ENCODE measurements at places on chromosomes 5 and 9. TPM values are rescaled to one million over a fixed set of nuclear protein-coding genes. Genes with fewer than 3 reads are reported as not detected.
A peak's percentile ranks its signal among the peaks of the same experiment; 100 is the strongest.

- DNase-seq: no peak
Observed at GRCh38 chr5:96058084-96058483, 96.4 kb upstream of the ELL2 start.

- DNase-seq: no peak
Observed at GRCh38 chr5:166595274-166595951, 1696.0 kb upstream of the WWC1 start.

DNA sequence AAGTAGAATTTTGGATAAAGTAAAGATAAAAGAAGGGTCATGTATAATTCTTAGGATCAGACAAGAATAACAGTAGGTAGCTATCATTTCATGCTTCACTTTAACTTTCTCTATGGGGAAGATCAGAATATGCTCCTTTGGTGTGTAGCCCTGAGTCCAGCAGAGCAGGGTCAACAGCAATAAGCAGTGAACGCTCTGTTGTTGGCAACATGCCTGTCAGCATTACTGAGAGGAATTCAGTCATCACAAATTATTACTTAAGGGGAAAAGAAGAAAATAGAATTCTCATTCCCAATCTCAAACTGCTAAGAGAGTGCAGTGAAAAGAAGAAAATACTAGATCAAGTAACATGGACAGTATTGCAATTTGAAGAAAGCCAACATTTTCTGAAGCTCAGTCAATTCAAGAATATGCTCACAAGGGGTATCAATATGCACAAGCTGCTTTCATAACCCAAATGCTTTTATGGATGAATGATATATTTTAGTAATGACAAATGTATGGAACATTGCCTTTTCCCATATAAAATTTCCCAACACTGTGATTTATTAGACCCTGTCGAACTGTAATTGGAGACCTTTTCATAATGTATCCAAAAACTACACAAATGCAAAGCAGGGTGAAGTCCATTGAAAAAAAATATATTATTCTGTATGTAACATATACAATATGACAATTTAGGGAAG lies 1359.4 kb downstream of the EFNA5 start:
- DNase-seq: no peak

DNA sequence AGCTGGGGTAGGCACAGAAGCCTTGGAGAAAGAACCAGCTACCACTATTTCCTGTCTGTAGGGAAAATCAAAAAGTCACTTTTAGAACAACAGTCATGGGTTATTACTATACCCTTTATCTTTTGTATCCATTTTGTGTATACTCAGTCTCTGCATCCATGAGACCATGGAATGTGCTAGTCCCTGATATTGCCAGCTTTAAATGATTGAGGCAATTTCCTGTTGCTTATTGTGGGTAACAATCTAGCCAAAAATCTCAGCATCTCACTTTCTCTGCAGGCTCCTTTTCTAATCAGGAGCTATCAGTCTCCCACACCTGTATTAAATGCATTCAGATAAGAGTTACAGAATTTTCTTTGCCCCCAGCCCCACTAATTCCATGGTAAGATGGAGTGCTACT lies 968 bp upstream of the KDM3B start:
- no peak for DNase-seq

GRCh38 chr9:99821396-99822108 lies at the start of gene NR4A3:
Gene NR4A3, plus strand, starts transcription at chr9:99821885. Its CDS starts 6,158 bp downstream, at chr9:99828043.
- peak; percentile 72 for DNase-seq

Gene ESM1
- total RNA-seq: 3.8 TPM
